GM13977 (cell line): ENCODE measurements at places on chromosomes 7 and 10.
A peak's percentile ranks its signal among the peaks of the same experiment; 100 is the strongest.

GRCh38 chr10:88672041-88672440 is 7.8 kb downstream of the LIPF start:
- DNase-seq: no peak

GRCh38 chr10:31886885-31887284 is 41.7 kb downstream of the ARHGAP12 start:
- DNase-seq: no peak

- DNase-seq: no peak
Measured at GRCh38 chr10:10828623-10829022, 189.0 kb upstream of the CELF2 start.

- no peak for DNase-seq
Measured at GRCh38 chr10:113484487-113484886, 68.4 kb upstream of the HABP2 start.

DNA sequence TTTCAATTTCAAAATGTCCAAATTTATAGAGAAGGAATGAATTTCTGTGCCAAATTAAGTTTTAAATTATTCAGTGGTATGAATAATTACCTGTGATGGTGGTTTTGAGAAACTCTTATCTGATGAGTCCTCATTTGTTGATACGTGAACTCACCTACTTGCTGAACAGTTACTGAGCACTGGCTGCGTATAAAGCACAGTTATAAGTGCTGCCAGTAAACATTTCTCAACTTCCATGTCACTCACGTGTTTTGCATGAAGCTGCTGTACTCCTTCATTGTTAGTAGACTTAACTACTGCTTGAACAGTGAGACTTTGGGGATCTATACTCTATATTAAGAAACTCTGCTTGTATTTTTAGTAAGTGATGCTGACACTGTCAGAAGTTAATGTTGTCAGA is 269.1 kb upstream of the FZD8 start:
- no peak for DNase-seq

GRCh38 chr7:28685242-28685643 is 272.9 kb downstream of the TRIL start:
- no peak for DNase-seq

DNA sequence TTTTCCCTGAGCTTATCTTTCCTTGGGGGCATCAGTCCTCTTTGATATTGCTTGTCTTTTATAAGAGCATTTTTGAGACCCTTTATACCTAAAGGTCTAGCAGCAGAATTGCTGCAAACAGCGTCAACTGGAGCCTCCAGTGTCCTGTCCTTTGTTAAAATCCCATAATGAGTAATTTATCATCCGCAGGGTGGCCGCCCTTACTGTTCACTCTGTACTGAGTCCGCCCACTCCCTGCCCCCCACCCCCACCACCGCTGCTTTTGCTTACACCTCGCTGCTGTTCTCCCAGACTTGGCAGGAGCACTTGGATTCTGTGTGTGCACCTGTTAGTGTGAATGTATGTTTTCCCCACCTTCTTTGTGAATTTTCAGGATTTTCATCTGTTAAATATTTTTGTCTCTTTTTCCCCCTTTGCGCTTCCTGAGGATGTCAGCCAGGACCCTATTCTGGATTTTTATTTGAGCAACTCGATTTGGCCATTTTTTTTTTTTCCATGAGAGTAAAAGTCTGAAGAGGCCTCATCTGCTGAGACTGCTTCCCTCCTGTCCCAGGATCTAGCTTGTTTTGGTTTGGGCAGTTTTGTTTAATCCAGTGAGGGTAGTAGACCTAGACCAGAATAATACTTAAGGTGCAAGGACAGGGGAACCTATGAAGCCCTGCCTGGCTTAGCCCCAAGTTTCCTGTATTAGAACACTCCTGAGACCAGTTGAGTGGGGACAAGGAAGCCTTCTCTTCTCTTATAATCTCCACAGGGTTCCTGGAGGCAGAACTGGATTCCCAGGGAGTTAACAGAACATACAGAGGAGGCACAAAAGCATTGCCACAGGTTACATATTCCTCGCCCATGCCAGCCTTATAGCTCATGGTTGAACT is 8.2 kb downstream of the AGFG2 start:
- no peak for DNase-seq

GRCh38 chr10:101550965-101551364 is 37.1 kb downstream of the POLL start:
- DNase-seq: no peak

GRCh38 chr7:129536323-129536722 is 34.0 kb downstream of the SMKR1 start:
- no peak for DNase-seq

- no peak for DNase-seq
Measured at GRCh38 chr10:125218967-125219366, 58.6 kb upstream of the CTBP2 start.

GRCh38 chr10:5478694-5479305 is 20.6 kb downstream of the CALML5 start:
- DNase-seq: no peak

- DNase-seq: no peak
Measured at GRCh38 chr7:2134740-2135139, 98.0 kb downstream of the MAD1L1 start.

GRCh38 chr7:55119571-55119970 is 100.8 kb downstream of the EGFR start:
- DNase-seq: no peak

- no peak for DNase-seq
Measured at GRCh38 chr7:19871102-19871501, 97.7 kb upstream of the TMEM196 start.

DNA sequence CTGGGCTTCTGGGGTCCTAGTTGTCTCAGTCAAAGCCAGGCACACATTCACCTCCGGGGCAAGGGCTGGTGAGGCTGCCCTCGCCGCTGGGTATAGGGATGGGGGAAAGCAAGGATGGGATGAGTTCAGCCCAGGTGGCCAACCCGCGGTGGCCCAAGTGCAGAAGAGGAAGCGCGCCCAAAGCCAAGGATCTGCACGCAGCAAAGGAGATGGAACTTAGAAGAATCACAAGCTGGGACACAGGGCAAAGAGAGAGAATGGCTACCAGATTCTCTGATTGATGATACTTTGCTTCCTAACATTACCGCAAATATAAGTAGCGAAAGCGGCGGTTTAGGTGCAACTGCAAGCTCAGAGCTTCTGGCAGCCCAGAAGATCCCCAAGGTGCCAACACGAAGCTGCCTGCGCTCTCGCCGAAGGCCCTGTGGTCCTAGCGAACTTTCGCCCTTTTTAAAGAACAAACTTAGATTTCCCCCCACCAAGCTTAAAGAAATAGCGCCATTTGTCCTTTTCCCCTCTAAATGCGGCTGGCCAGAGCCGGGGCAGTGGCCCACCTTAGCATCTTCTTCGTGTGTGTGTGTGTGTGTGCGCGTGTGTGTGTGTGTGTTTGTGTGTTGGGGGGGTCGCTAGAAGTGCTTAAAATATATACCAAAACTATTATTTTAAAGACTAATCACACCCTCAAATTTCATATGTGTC is 927 bp upstream of the MKX start:
- no peak for DNase-seq

- DNase-seq: no peak
Measured at GRCh38 chr10:115937768-115938056, 335.3 kb downstream of the GFRA1 start.

DNA sequence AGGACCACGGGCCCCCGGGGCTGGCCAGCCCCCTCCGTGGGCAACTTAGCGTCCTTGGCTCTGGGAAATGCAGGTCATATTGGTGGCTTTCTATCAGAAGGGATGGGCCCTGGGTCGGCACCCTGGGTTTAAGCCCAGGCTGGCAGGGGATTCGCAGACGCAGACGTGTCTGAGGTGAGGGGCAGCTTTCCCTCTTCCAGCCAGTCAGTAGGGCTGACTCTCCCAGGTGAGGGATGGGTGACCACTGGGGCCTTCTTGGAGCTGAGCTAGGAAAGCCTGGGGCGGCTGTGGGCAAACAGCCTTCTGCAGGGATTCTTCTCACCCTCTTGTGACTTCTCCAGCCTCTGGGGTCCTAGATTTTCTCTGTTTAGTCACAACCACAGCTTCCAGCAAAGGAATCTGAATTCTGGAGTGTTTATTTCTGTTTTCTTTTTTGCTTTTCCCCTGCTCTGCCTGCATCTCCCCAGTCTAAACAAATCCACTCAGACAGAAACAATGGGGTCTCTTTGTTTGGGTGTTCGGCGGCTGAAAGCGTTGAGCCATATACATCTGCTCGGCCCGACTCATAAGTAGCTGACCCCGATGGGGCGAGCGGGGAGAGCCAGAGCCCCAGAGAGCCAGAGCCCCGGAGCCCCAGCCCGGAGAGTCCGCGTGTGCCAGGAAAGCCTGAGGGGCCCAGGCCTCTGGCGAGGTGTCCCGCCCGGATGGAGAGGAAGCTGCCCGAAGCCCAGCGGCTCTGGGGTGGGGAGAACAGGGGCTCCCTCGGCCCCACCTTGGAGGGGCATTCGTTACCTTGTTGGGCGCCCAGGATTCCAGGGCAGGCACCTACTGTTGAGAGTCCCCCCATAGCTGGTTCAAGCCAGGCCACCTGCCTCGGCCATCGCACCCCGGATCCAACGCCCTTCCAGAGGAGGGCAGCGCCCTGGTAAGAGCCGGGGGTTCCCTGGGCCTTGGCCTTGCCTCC is 2.0 kb downstream of the MNX1 start:
- DNase-seq: peak; percentile 41

GRCh38 chr7:70032649-70033048 is 434.4 kb downstream of the AUTS2 start:
- no peak for DNase-seq

DNA sequence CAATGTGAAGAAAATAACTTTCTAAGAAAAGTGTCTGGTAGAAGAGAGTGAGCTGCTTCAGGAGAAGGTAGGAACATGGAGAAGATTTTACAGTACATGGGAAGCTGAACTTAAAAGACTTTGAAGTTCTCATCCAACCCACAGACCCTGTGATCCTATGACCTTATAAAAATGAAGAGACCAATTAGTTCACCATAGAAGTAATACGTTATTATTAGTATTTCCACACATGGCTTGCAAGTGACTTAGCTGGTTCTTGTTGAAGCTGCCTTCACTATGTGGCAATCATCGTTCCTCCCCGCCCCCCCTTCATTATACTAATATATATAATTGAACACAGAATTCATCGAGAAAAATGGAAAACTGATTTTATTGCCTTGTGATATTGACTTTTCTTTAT is 129.1 kb downstream of the SND1 start:
- no peak for DNase-seq

DNA sequence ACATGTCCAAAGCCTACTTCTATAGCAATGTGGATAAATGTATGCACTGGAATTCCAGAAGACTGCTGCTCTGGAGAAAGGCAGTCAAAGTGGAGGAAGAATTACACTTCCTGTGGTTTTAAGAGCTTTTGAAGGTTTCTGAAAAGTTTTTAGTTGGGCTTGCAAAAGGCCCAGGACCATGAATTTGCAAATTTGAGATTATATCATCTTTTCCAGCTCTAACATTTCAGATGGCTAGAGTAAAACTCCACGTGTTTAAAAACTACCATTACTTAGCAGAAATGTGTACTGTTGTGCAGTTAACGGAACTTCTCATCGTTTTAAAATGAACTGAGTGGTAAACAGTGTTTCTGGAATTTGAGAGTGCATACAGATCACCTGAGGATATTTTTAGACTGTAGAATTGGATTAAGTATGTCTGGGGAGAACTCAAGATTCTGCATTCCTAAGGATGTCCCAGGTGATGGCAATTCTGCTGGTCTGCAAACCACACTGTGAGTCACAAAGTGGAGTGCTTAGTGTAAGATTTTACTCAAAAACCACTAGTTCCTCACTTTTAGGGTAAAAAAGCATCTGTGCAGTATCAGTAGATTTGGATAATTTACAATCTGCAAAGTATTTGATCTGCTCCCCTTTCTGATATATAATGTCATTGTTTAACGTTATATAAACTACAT is 32.9 kb upstream of the CCDC71L start:
- no peak for DNase-seq
